ENCODE measurements at places on chromosomes 4 and X. TPM values are rescaled to one million over a fixed set of nuclear protein-coding genes. Genes with fewer than 3 reads are reported as not detected.

Gene TRIM61
- total RNA-seq: 4.5 TPM

Gene USP9X
- 98.4 TPM for total RNA-seq

Gene FAAH2
- total RNA-seq: under 0.01 TPM

Gene SLC39A8
- total RNA-seq: 4.5 TPM

Gene DNAAF6
- total RNA-seq: not detected

Gene NIPAL1
- total RNA-seq: under 0.01 TPM

Gene BRCC3
- 12.1 TPM for total RNA-seq

Gene CT45A3
- not detected for total RNA-seq

- H3K27ac ChIP-seq: no peak overlapping the region
- H3K4me1 ChIP-seq: no peaks in the 10 kb centered on the region
- no peaks in the 10 kb centered on the region for H3K27me3 ChIP-seq
- peaks cover 6% of the 10 kb centered on the region for H3K36me3 ChIP-seq
These were observed 181.2 kb downstream of the ARHGAP10 start for GRCh38 chr4:147913137-147913536.

GRCh38 chr4:165810726-165811125 is 62.3 kb upstream of the TLL1 start:
- no peak overlapping the region for H3K27ac ChIP-seq
- no peaks in the 10 kb centered on the region for H3K4me1 ChIP-seq
- H3K27me3 ChIP-seq: no peaks in the 10 kb centered on the region
- H3K4me3 ChIP-seq: no peak overlapping the region
- H3K36me3 ChIP-seq: no peaks in the 10 kb centered on the region

DNA sequence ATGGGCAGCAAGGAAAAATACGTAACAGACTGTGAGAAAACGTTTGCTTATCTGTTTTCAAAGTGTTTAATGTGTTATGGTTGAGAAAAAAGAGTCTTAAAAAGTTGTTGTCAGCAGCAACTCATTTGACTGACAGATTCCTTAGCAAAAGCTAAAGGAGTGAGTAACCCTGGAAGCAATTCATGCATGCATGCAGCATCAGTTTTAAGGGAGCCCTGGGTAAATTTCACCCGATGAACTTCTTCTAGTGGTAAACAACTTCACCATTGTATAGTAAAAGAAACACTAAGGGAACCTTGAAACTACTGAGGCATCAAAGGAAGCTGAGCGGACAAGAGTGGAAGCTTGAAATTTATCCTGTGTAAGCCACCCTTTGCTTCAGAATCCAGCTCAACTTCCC is 583.2 kb upstream of the INTU start:
- no peak overlapping the region for H3K27ac ChIP-seq
- H3K27me3 ChIP-seq: no peaks in the 10 kb centered on the region

GRCh38 chr4:8840006-8840793 is 31.4 kb downstream of the HMX1 start:
- no peak for DNase-seq
- H3K27ac ChIP-seq: no peak overlapping the region
- no peak overlapping the region for H3K4me3 ChIP-seq
- H3K27me3 ChIP-seq: no peaks in the 10 kb centered on the region
- no peaks in the 10 kb centered on the region for H3K36me3 ChIP-seq

GRCh38 chr4:52059372-52059771 is 8.3 kb downstream of the SPATA18 start:
- no peak overlapping the region for H3K27ac ChIP-seq
- no peaks in the 10 kb centered on the region for H3K36me3 ChIP-seq
- peak; percentile 83 for DNase-seq
- no peaks in the 10 kb centered on the region for H3K27me3 ChIP-seq

DNA sequence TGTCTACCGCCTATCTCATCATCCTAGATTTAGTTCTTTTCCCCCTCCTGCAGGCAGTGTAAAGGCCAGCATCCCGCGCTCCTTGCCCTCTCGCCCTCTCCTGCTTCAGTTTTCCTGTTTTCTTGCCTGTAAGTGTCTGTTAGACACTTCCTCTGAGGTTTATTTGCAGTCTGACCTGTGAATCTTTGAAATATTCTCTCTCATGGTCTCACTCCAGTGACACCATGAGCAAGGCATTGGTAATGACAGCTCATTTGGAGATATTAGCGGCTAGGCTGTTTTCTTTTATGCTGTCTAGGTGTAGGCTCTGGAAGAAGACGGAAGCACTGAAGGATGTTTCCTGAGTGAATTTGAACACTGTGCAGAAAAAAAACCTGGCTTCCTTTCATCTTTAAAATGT is 179.6 kb downstream of the KDR start:
- H3K36me3 ChIP-seq: no peaks in the 10 kb centered on the region
- DNase-seq: no peak
- H3K27me3 ChIP-seq: no peaks in the 10 kb centered on the region
- no peaks in the 10 kb centered on the region for H3K4me1 ChIP-seq
- H3K4me3 ChIP-seq: no peak overlapping the region

DNA sequence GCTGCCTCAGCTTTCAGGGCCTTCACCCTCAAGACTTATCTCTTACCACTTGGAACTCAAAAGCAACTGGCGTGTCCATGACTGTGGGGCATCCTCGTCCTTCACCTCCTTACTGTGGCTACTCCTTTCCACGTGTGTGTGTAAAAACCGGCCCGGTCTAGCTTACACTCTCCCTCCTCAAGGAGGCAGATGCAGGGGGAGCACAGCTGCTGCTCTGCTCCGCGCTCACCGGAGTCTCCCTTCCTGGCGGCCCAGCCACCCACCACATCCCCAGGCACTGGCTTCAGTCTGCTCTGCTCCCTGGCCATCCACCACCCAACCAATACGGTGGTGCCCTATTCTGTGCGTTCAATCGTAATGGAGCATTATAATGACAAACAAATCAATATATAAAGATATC is 8.3 kb downstream of the RNF212 start:
- DNase-seq: no peak
- no peak overlapping the region for H3K4me3 ChIP-seq
- no peaks in the 10 kb centered on the region for H3K27me3 ChIP-seq
- no peaks in the 10 kb centered on the region for H3K36me3 ChIP-seq

DNA sequence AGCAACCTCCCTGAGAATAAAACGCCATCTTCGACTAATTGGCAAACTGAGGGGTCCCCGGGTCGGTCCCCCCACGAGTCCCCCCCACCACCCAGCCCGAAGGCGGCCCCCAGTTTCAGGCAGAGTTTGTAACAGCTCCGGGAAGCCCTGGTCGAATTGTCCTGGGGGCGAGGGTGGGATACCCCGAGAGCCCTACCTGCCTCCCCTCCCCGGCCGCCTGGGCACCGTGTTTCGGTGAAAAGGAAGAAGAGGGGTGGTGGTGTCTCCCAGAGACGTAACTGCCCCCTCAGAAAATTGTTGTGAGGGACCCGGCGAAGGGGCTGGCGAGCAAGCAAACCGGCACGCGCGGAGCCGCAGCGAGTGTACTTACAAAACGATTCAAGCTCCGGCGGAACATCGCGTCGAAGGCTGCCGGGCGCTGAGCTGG is 1.2 kb downstream of the ATP11C start:
- H3K36me3 ChIP-seq: no peaks in the 10 kb centered on the region
- H3K27ac ChIP-seq: peak overlapping the region; percentile 80
- no peaks in the 10 kb centered on the region for H3K27me3 ChIP-seq
- H3K4me1 ChIP-seq: no peaks in the 10 kb centered on the region
- H3K4me3 ChIP-seq: peak overlapping the region; percentile 82

GRCh38 chrX:12685541-12685940 is 105.7 kb upstream of the PRPS2 start:
- no peaks in the 10 kb centered on the region for H3K4me1 ChIP-seq
- no peak overlapping the region for H3K27ac ChIP-seq
- peak; percentile 3 for DNase-seq
- no peaks in the 10 kb centered on the region for H3K27me3 ChIP-seq
- H3K4me3 ChIP-seq: no peak overlapping the region

DNA sequence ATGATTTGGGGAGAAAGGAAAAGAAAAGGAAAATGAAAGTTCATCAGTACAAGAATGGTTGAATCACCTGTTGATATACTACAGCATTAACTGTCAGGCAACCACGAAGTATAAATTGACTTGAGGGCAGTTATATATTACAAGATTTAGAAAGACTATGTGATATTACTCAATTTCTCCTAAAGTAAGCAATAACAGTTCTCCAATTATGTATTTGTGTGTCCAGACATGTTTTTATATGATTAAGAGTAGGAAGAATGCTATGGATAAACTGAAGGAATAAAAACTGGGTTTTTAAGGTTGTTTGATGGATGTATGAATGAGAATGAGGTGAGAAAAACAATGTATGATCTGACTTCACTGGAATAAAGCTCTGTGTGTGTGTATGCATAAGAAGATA is 2234.4 kb downstream of the ARAP2 start:
- no peak overlapping the region for H3K4me3 ChIP-seq
- no peak for DNase-seq
- H3K4me1 ChIP-seq: no peaks in the 10 kb centered on the region
- no peaks in the 10 kb centered on the region for H3K27me3 ChIP-seq
- no peaks in the 10 kb centered on the region for H3K36me3 ChIP-seq
- H3K27ac ChIP-seq: no peak overlapping the region

DNA sequence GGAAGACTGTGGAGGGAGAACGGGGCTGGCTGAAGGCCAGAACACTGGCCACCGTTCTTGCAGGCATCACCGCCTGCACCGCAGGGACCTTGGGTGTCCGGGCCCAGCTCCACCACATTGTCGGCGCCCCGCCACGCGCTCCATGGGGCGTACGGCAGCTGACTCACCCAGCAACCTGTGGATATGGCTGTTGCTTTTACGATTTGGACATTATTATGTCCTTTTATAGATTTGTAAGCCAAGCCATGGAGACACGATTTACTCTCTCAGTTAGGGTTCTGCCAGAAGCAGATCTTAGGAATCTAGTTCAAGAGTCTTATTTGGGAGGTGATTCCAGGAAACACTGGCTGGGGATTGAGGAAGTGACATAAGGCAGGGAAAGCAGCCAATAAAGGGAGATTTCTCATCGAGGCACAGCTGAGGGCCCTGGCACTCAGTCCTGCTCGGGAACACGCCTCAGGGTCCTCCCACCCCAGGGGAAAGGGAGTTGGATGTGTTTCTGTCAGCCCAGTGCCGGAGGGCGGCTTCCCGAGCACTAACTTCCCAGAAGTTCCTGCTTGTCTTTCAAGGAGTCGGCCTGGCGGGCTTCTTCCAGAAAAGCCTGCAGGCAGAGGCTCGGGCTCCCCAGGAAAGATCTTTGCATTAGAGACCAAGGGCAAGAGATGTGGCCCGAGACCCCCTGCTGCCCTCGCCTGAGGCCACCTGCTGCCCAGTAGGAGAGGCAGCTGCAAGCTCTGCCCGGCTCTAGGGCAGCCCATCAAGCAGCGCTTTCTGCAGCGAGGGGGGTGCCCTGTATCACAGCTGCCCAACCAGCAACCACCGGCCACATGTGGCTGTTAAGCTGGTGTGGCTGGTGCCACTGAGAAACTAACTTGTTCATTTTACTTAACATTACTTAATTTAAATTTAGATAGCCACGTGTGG is 52.9 kb downstream of the CRMP1 start:
- H3K36me3 ChIP-seq: no peaks in the 10 kb centered on the region
- no peak for DNase-seq
- H3K27me3 ChIP-seq: no peaks in the 10 kb centered on the region
- H3K4me1 ChIP-seq: peaks cover 2% of the 10 kb centered on the region

GRCh38 chr4:150625033-150625432 is 43.1 kb downstream of the MAB21L2 start:
- H3K27me3 ChIP-seq: no peaks in the 10 kb centered on the region
- no peaks in the 10 kb centered on the region for H3K4me1 ChIP-seq
- H3K27ac ChIP-seq: no peak overlapping the region
- H3K4me3 ChIP-seq: no peak overlapping the region
- no peaks in the 10 kb centered on the region for H3K36me3 ChIP-seq

- no peak overlapping the region for H3K27ac ChIP-seq
- peaks cover 5% of the 10 kb centered on the region for H3K4me1 ChIP-seq
- peaks cover 22% of the 10 kb centered on the region for H3K36me3 ChIP-seq
- H3K4me3 ChIP-seq: no peak overlapping the region
- no peak for DNase-seq
These were observed 15.0 kb downstream of the G6PD start for GRCh38 chrX:154531626-154532025.

GRCh38 chrX:136586386-136586785 is 54.4 kb downstream of the VGLL1 start:
- H3K4me1 ChIP-seq: no peaks in the 10 kb centered on the region
- DNase-seq: peak; percentile 18
- no peaks in the 10 kb centered on the region for H3K27me3 ChIP-seq
- H3K27ac ChIP-seq: no peak overlapping the region

DNA sequence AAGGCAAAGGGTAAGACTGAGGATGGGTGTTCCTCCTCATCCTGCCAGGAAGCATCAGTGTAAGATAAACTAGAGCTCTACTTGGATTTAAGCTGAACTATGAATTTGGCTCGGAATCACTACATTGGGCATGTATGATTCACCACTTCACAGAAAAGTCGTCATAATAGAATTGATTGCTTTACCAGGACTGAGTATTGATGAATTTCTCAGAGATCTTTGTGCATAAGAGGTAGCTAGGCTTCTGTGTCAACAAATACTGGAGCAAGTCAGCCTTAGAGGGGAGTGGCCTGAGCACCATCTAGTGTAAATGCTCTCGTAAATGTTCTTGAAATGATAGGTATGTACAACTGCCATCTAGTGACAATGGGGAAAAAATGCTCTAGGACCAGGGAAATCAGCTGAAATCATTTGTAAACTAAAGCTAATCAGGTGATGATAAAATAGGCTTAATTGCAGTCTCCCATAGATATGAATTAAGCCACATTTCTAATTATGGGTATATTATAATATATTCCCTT is 309.5 kb upstream of the FMR1 start:
- no peak overlapping the region for H3K27ac ChIP-seq
- H3K4me3 ChIP-seq: no peak overlapping the region

GRCh38 chrX:74383611-74384010 is 37.7 kb upstream of the SLC16A2 start:
- no peaks in the 10 kb centered on the region for H3K27me3 ChIP-seq
- no peaks in the 10 kb centered on the region for H3K36me3 ChIP-seq
- H3K27ac ChIP-seq: no peak overlapping the region
- H3K4me1 ChIP-seq: no peaks in the 10 kb centered on the region

DNA sequence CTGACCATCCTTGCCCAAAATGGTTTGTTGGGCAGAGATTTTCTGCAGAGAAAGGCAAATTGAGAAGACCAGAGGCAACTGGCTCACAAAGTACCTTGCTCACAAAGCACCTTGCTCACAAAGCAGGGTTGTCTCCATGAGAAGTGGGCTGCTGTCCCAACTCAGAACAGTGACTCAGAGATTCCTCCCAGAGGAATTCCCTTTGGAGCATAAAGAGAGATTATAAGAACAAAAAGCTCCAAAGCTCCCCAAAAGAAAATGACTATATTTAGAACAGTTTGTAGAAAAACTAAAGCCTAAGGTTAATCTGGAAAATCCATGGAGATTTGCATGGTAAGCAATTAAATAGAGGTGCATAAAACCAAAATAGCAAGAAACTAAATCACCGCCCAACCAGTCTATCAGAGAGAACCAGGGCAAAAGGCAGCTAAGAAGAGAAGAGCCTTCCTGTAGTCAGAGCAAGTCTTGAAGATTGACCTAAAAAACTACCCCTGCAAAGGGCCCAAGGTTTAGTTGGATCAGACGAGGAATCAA is 731.4 kb downstream of the FAT4 start:
- no peak overlapping the region for H3K27ac ChIP-seq
- H3K4me3 ChIP-seq: no peak overlapping the region
- H3K4me1 ChIP-seq: no peaks in the 10 kb centered on the region
- no peaks in the 10 kb centered on the region for H3K36me3 ChIP-seq
- no peaks in the 10 kb centered on the region for H3K27me3 ChIP-seq

- no peak overlapping the region for H3K27ac ChIP-seq
- H3K27me3 ChIP-seq: no peaks in the 10 kb centered on the region
These were observed 3.8 kb downstream of the ANKRD50 start for GRCh38 chr4:124708517-124709300.

All from fibroblast of lung (primary cell).